ENCODE measurements at places on chromosomes 1 and 21. TPM values are rescaled to one million over a fixed set of nuclear protein-coding genes. Genes with fewer than 3 reads are reported as not detected.

DNA sequence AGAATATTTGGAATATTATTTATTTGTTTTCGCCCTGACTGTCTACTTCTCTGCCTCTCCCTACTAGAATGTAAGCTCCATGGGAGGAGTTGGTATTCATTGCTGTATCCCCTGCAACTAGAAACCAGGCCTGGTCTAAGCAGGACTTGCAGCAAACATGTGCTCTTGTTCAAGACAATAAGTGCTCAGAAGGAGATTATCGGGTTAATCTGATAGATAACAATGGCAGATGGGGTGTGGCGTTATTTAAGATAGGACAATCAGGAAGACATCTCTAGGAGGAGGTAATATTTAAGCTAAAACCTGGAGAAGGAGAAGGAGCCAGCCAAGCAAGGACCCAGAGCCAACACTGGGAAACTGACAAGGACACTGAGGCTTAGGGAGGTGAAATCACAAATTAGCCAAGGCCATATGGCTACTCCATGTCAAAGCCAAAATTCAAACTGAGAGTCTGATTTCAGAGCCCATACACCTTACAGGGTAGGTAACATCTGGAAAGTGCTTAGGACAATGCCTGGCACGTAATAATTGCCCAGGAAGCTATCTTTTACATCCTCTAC is 41.5 kb downstream of the STYXL2 start:
- no peak for DNase-seq

- DNase-seq, result no peak
These were observed 202.0 kb downstream of the GABPA start for GRCh38 chr21:25936776-25937175.

GRCh38 chr1:55167224-55167871 is 47.8 kb downstream of the USP24 start:
- DNase-seq, result no peak

GRCh38 chr1:231355171-231355570 is 17.1 kb downstream of the SPRTN start:
- no peak for DNase-seq

DNA sequence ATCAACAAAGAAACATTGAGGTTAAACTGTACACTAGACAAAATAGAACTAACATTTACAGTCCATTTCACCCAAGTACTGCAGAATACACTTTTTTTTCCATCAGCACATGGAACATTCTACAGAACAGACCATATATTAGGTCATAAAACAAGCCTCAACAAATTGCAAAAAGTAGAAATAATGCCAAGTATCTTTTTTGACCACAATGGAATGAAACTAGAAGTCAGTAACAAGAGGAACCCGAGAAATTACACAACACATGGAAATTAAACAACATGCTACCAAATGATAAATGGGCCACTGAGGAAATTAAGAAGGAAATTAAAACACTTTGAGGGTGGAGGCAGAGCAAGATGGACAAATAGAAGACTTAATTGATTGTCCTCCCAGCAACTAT is 8.4 kb upstream of the C1orf185 start:
- no peak for DNase-seq

GRCh38 chr1:233440951-233441401 is 113.5 kb downstream of the MAP3K21 start:
- peak; percentile 72 for DNase-seq

GRCh38 chr1:188642704-188643103 is 1814.0 kb downstream of the PLA2G4A start:
- no peak for DNase-seq

GRCh38 chr1:170806961-170807360 is 128.4 kb upstream of the MROH9 start:
- DNase-seq, result no peak

DNA sequence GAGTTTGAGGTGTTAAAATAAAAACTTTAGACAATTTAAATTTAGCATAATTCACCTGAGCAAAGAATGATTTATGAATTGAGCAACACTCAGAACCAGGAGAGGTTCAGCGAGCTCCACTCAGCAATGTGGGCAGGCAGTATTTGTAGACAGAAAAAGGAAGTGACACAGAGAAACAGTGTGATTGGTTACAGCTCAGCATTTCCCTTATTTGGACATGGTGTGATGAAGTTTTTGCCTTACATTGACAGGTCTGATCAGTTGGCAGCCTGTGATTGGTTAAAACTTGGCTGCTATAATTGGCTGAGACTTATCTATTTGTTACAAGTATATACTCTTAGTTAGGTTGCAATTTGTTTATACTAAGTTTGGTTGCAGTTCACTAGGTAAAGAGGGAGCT is 621.2 kb upstream of the PRMT6 start:
- DNase-seq, result peak; percentile 37

- no peak for DNase-seq
These were observed 36.9 kb downstream of the EIF2D start for GRCh38 chr1:206575165-206575893.

GRCh38 chr1:48750109-48750508 is 26.6 kb downstream of the BEND5 start:
- no peak for DNase-seq

DNALI1 gene
- not detected for total RNA-seq

PGD gene
- total RNA-seq, result 559 TPM

DYNLT4 gene
- 4.3 TPM for total RNA-seq

CD34 gene
- total RNA-seq, result not detected

CALML6 gene
- 2.1 TPM for total RNA-seq

GCSAML gene
- not detected for total RNA-seq

FTCD gene
- total RNA-seq, result 5.9 TPM

PIGK gene
- 15.7 TPM for total RNA-seq

AMY1C gene
- not detected for total RNA-seq

SLC1A7 gene
- total RNA-seq, result not detected

HEYL gene
- 0.17 TPM for total RNA-seq
